ENCODE measurements at places on chromosomes 12 and 14. TPM values are rescaled to one million over a fixed set of nuclear protein-coding genes. Genes with fewer than 3 reads are reported as not detected.

The LMNTD1 gene
- total RNA-seq = not detected

The DCAF4 gene
- 55.8 TPM for total RNA-seq

The KLHDC1 gene
- 0.07 TPM for total RNA-seq

The CELA1 gene
- not detected for total RNA-seq

The SMAGP gene
- total RNA-seq = 62.5 TPM

The FGF23 gene
- total RNA-seq = not detected

The TIGAR gene
- total RNA-seq = 3.7 TPM

The RPGRIP1 gene
- not detected for total RNA-seq

The MYF6 gene
- not detected for total RNA-seq
